ENCODE measurements at places on chromosomes 7 and 10. TPM values are rescaled to one million over a fixed set of nuclear protein-coding genes. Genes with fewer than 3 reads are reported as not detected.

Gene SPDYE2
- 14.1 TPM for polyA plus RNA-seq

Gene CALN1
- polyA plus RNA-seq = 0.46 TPM

Gene ATP6V0A4
- 76.8 TPM for polyA plus RNA-seq

Gene TNS3
- polyA plus RNA-seq = 94.7 TPM

Gene GIMAP1
- polyA plus RNA-seq = 2.4 TPM

Gene DIP2C
- 23.2 TPM for polyA plus RNA-seq

Gene CCL24
- not detected for polyA plus RNA-seq

Gene ZNF680
- polyA plus RNA-seq = 15.5 TPM

Gene CYP17A1
- polyA plus RNA-seq = 0.52 TPM

Gene CFAP70
- polyA plus RNA-seq = 22.6 TPM

Gene CASTOR2
- 5.2 TPM for polyA plus RNA-seq

Gene NKX1-2
- not detected for polyA plus RNA-seq

Gene AGAP4
- 50.0 TPM for polyA plus RNA-seq

Gene VENTX
- polyA plus RNA-seq = 0.25 TPM

Gene OPALIN
- not detected for polyA plus RNA-seq

Gene TMEM26
- polyA plus RNA-seq = 6.9 TPM

Gene RAB19
- 2.8 TPM for polyA plus RNA-seq

Gene NAT16
- polyA plus RNA-seq = not detected

Gene SLC18A3
- not detected for polyA plus RNA-seq

Gene ADAM22
- polyA plus RNA-seq = 14.0 TPM

Gene BAIAP2L1
- polyA plus RNA-seq = 12.1 TPM
